Stimulated activated CD8-positive, alpha-beta memory T cell treated with anti-CD3 and anti-CD28 coated beads, Interleukin-7, amount 100 ng/mL, for 48 hours (primary cell): ENCODE measurements at places on chromosomes 7 and 10.

DNA sequence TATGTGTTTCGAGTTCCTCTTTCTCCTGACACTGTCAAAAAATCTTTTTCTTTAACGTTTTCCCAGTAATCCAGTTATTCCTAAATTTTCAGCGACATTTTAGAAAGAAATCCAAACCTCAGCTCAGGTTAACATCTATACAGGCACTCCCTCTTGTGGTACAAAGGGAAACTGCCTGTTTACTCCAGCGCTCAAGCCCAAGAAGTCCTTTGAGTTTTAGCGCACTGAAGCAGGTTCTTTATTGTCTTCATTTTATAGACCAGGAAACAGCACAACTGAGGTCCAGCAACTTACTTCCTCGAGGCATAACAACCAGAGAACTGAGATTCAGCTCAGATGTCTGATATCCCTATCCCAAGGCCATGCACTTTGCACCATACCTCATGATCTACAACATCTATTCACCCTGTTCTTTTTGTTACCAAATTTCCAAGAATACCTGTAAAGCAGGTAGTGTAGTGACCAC is 287.2 kb upstream of the MKLN1 start:
- no peak for DNase-seq

- DNase-seq, result no peak
These were observed 27.8 kb downstream of the AFAP1L2 start for GRCh38 chr10:114376523-114376922.

GRCh38 chr10:97726636-97727178 is 10.2 kb upstream of the ZFYVE27 start:
- no peak for DNase-seq

DNA sequence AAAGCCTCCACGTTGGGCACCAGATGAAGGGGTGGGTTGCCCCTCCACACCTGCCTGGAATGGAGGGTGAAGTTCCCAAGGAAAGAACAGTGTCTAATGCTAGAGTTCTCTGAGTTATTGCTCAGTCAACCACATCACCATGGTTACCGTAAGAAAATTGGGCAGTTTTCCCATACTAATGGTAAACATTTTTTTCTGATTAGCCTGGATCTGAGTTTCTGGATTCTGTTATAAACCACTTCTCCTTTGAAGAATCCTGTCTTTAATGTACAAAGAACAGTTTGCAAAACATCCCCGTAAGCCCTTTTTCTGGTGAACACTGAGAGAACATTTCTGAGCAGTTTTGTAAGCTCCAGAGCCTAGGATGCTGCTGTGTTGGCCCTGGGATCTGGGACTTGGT is 45.5 kb downstream of the ABCC2 start:
- no peak for DNase-seq

DNA sequence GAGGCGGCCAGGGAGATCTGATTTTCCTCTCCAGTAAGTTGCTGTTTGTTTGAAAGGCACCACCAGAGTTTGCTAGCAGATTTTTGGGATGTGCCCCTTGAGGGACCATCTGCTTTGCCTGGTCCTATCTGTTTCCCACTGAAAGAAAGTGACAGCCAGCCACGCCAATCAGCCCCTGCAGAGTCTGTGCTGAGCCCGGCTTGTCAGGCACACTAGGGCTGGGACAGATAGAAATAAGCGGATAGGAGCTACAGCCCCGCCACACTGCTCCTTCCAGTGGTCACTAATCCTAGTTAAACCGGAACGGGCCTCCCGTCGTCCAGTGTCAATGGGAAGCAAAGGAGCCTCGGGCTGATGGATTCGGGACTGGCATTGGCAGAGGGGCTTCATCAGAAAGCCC is 161.9 kb upstream of the PRR15 start:
- DNase-seq, result no peak
